Activated CD4-positive, alpha-beta T cell treated with anti-CD3 and anti-CD28 coated beads for 36 hours (primary cell): ENCODE measurements at places on chromosomes 1 and 21. TPM values are rescaled to one million over a fixed set of nuclear protein-coding genes. Genes with fewer than 3 reads are reported as not detected.
A peak's percentile ranks its signal among the peaks of the same experiment; 100 is the strongest.

DNA sequence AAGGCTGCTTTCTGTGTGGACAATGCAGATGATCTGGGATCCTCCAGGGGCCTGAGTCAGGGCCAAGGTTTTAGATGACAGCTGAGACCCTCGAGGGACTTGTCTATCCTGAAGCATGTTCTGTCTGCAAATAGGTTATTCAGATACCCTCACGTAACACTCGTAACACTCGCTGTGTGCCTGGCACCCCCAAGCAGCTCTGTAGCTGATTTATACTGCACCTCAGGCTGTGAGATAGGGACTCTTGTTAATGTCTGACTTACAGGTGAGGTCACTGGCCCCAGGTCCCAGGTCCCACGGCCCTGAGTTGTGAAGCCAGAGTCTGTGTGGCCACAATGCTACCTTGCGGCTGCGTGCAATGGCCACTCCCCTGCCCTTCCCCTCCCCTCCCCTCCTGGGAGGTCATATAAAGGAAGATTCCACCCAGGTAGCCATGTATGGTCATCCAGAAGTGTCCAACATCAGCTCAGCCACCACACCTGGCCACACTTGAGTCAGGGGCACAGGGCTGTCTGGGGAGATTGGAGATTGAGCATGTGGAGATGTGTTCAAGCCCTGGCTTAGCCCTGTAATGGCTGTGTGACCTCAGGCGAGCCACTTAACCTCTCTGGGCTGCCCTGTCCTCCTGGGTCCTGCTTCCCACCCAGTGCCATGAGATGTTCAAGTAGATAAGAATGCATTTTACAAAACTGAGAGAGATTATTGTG is 687.7 kb downstream of the MATN1 start:
- H3K27me3 ChIP-seq, result peaks cover 6% of the 10 kb centered on the region
- DNase-seq, result no peak

DNA sequence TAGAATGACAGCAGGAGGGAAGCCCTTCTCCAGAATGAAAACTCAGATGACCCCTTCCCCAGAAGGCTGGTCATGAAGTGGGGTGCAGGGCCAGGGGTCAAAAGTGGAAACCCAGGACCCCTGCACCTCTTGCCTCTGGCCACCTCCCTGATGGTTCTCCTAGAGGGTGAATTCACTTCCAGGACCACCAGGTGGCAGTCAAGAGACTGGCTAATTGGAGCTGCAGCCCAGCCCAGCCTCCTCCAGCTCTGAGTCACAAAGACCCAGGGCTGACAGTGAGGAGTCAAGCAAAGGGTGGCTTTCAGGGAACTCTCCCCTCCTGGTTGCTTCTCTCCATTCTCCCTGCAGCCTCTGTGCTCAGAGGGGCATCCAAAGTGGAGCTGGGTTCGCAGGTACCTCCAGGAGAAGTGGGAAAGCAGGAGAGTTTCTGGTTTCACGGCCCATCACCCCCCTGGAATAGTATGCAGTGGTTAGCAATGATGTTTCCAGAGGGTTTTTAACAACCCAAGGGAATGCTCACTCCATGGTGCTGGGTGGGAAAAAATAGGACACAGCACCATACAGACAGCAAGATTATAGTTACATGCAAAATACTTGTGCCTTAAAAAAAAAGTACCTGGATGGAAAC is 6.1 kb upstream of the EPHB2 start:
- H3K4me1 ChIP-seq, result no peaks in the 10 kb centered on the region
- H3K36me3 ChIP-seq, result no peaks in the 10 kb centered on the region
- H3K27me3 ChIP-seq, result peaks cover 26% of the 10 kb centered on the region
- no peak overlapping the region for H3K27ac ChIP-seq
- peak; percentile 91 for DNase-seq
- no peak overlapping the region for H3K4me3 ChIP-seq

GRCh38 chr1:44909901-44910544 is 67.0 kb upstream of the PTCH2 start:
- H3K36me3 ChIP-seq, result peaks cover 15% of the 10 kb centered on the region
- H3K4me1 ChIP-seq, result no peaks in the 10 kb centered on the region
- H3K27me3 ChIP-seq, result no peaks in the 10 kb centered on the region

DNA sequence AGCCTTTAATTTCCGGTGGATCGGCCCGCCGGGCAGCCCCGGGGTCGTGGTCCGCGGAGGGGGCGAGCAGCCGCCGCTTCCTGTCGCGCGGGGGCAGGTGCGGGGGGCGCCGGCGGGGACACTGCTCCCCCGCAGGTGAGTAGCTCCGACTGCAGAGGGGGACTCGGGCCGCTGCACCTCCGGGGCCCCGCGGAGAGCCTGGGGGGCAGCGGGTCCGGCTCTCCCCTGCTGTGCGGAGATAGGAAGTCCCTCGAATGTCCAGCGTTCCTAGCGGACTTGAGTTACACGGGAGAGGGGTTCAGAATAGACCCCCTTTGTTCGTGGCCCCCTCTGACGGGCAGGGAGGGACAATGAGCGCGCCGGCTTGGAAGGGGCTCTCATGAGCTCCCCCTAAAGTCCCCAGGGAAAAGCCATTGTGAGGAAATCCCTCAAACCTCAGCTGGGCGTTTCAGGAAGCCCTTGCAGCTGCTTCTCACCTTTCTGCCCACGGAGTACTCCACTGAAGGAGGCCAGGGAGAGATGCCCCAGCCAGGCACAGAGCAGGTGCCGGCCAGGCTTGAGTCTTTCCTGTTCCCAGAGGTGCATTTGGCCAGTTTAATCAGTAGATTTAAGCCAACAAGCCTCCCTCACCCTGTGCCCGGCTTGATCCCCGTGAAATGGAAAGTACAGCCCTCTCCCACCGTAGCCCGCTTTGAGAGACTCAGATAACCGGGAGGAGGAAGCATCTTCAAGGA is 925 bp downstream of the PDE9A start:
- H3K27me3 ChIP-seq, result peaks cover 3% of the 10 kb centered on the region
- DNase-seq, result peak; percentile 36
- H3K4me3 ChIP-seq, result peak overlapping the region; percentile 50

DNA sequence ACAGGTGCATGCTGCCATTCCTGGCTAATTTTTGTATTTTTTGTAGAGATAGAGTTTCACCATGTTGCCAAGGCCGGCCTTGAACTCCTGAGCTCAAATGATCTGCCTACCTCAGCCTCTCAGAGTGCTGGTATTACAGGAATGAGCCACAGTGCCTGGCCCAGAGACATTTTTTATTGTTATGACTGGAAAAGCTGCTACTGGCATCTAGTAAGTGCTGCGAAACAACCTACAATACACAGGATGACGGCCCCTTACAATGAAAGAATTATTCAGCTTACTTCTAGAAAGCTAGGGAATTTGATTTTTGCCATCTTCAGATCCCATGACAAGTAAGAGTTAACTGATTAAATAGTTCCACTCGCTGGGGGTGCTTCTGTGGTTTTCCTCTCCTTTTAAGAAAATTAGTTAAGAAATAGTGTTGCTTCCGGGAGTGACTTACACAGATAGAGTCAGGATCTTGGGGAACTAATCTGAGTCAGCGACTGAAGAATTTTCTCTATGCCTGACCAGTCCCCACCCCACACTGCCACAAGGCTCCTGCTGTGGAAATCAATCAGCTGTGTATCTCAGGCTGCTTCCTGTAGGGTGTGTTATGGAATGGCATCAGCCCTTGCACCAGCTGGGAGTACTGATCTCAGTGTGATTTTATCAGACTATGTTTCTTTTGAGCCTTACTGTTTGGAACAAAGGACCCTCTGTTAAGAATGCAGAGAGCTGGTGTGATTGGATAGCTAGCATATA is 93.0 kb upstream of the BMP8A start:
- peak overlapping the region; percentile 82 for H3K27ac ChIP-seq
- H3K4me1 ChIP-seq, result peaks cover 60% of the 10 kb centered on the region
- peaks cover 3% of the 10 kb centered on the region for H3K36me3 ChIP-seq
- H3K4me3 ChIP-seq, result peak overlapping the region; percentile 34
- DNase-seq, result peak; percentile 58

DNA sequence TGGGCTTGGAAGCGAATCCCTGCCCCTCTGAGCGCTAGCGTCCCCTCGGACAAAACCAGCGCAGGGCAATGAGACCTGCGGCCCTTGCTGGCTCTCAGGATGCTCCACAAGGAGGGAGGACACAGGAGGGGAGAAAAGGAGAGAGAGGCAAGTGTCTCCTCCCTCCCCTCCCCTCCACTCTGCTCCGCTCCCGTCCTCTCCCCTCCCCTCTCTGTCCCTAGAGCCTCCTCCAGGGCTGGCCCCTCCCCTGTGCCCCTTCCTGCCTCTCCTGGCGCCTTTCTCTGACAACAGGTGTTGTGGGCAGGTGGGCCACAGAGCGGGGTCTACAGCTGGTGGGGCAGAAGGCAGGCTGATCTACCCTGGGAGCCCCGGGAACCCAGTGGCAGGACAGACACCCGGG is 35.2 kb downstream of the TP73 start:
- no peaks in the 10 kb centered on the region for H3K4me1 ChIP-seq
- no peaks in the 10 kb centered on the region for H3K27me3 ChIP-seq

Gene RSBN1
- 24.3 TPM for total RNA-seq

DNA sequence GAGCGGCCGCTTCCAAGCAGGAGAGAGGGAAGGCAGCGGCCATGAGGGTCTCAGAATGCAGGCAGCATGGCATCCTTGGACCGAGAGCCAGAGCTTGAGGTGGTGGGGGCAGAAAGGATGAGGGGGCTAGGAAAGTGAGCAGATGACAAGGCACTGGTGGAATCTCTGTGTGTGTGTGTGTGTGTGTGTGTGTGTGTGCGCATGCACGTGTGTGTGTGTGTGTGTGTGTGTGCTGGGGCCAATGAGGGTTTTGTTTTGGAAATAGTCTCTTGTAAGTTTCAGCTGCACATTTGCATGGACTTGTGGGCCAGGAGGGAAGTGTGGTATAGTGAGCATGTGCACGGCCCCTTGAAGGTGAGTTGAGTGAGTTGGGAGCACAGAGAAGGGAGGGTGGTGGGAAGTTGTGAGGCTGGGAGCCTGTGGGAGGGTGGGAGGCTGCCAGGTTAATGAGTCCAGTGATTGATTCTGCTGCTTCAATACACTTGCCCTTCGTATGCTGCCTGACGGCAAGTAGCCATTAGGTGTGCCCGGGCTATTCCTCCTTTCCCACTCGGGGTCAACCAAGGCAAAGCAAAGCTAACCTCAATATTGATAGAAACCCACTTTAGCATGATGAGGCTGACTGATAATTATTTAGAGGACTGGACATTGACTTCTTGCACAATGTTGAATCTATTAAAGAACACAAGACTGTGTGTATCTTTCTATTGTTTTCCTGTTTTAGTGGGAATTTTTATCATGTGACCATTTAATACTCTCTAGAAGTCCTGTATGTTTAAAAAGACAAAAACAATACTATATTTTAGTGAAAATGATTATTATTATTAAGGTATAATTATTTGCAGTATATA is 80.3 kb downstream of the PROX1 start:
- H3K27me3 ChIP-seq, result peaks cover 4% of the 10 kb centered on the region
- H3K4me3 ChIP-seq, result no peak overlapping the region
- no peaks in the 10 kb centered on the region for H3K36me3 ChIP-seq
- no peak overlapping the region for H3K27ac ChIP-seq

GRCh38 chr1:27343639-27344025 is 1.8 kb downstream of the SYTL1 start:
- H3K27me3 ChIP-seq, result no peaks in the 10 kb centered on the region
- peak overlapping the region; percentile 78 for H3K4me3 ChIP-seq
- peaks cover 59% of the 10 kb centered on the region for H3K4me1 ChIP-seq
- H3K36me3 ChIP-seq, result peaks cover 5% of the 10 kb centered on the region

Gene OR2T2
- total RNA-seq, result not detected

- no peaks in the 10 kb centered on the region for H3K4me1 ChIP-seq
- DNase-seq, result no peak
- no peak overlapping the region for H3K4me3 ChIP-seq
These were observed 17.0 kb downstream of the S100A7 start for GRCh38 chr1:153443486-153443885.

GRCh38 chr1:65170511-65171142 is 22.6 kb downstream of the AK4 start:
- H3K27me3 ChIP-seq, result no peaks in the 10 kb centered on the region
- H3K36me3 ChIP-seq, result no peaks in the 10 kb centered on the region
- no peak overlapping the region for H3K27ac ChIP-seq
- H3K4me1 ChIP-seq, result no peaks in the 10 kb centered on the region
- no peak overlapping the region for H3K4me3 ChIP-seq
- DNase-seq, result no peak

GRCh38 chr1:147798731-147799130 is 38.3 kb upstream of the GJA5 start:
- H3K36me3 ChIP-seq, result no peaks in the 10 kb centered on the region
- no peak for DNase-seq
- no peak overlapping the region for H3K4me3 ChIP-seq
- H3K4me1 ChIP-seq, result no peaks in the 10 kb centered on the region
- no peaks in the 10 kb centered on the region for H3K27me3 ChIP-seq

- H3K27me3 ChIP-seq, result no peaks in the 10 kb centered on the region
- no peak overlapping the region for H3K4me3 ChIP-seq
- H3K36me3 ChIP-seq, result peaks cover 5% of the 10 kb centered on the region
- H3K27ac ChIP-seq, result no peak overlapping the region
- DNase-seq, result no peak
These were observed 84.8 kb downstream of the NPHP4 start for GRCh38 chr1:5907386-5907785.

Gene OR6N1
- total RNA-seq, result not detected

DNA sequence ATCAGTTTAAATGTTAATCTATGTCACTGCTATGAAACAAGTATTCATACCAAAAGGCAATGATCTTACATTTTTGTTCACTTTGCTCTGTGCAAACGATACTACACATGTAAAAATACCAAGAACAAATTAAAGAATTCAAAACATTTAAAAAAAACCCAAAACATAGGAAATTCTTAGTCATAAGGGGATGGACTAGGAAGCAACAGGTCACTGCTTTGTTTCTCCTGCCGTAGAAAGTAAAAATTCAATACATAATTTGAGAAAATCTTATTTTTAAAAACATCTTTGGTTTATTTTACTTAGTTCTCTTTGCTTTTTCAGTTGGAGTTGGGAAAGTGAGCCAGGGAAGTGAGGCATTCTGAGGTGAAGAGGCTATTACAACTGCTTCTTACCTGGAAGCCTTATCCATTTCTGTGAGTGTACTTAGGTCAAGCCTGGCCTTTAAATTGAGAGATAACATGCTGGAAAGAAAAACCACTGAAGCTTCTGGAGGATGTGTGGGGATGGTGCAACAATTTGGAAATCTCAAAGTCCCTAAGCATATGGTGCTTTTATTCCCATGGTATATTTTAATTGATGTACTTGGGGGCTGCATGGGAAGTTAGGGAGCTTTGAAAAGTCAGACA is 183.5 kb downstream of the CDC42BPA start:
- no peaks in the 10 kb centered on the region for H3K4me1 ChIP-seq
- DNase-seq, result no peak
- H3K4me3 ChIP-seq, result no peak overlapping the region
- H3K27ac ChIP-seq, result no peak overlapping the region
- peaks cover 2% of the 10 kb centered on the region for H3K27me3 ChIP-seq

DNA sequence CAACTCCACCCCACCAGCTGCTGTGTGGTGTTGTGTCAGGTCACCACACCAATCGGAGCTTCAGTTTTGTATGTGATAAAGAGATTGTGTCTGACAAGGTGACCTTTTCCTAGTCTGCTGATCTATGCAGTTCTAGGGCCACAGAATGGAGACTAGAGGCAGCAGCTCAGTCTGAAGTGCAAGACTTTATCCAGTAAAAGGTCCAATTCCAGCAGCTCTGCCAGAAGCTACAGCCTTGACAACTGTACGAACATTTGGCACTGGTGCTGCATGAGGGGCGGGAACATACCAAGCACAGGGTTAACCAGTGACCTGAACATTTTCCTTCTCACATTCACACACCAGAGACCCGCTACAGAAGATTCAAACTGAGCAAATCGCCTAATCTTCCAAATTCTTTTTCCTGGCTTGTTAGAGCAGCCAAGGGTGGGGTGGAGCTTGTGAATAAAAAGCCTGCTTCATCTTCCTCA is 9.3 kb downstream of the FMO1 start:
- no peak overlapping the region for H3K27ac ChIP-seq
- H3K4me1 ChIP-seq, result no peaks in the 10 kb centered on the region
- H3K4me3 ChIP-seq, result no peak overlapping the region
- no peaks in the 10 kb centered on the region for H3K36me3 ChIP-seq
- DNase-seq, result no peak
